T follicular helper cell (primary cell): ENCODE measurements at places on chromosomes 1 and 21.

- DNase-seq = no peak
These were observed 35.4 kb upstream of the APOBEC4 start for GRCh38 chr1:183688341-183689060.

DNA sequence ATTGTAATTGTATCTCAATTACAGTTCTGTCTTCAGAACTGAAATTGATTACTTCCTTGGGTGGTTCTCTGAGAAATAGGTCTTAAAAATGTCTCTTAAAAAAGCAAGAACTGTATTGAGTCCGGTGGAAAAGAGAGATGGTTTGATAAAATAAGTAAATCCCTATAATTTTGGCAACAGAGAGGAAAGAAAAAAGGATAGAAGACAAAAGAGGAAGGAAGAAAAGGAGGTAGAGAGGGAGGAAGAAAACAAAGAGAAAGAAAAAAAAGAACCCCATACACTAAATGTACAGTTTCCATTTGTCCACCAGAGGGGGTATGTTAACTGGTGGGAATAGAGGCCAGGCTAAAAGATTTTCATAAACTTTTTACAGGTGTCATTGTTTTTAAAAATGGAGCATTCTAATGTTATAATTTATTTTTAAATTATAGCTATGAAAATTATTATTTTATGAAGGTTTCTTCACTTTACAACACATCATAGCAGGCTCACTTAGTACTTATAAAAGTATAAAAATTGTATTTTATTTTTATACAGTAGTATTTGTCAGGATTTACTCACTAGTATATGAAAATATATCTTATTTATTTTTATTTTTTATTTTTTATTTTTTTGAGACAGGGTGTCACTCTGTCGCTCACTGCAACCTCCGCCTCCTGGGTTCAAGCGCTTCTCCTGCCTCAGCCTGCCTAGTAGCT, 2.1 kb upstream of the UBE2T start:
- no peak for DNase-seq

DNA sequence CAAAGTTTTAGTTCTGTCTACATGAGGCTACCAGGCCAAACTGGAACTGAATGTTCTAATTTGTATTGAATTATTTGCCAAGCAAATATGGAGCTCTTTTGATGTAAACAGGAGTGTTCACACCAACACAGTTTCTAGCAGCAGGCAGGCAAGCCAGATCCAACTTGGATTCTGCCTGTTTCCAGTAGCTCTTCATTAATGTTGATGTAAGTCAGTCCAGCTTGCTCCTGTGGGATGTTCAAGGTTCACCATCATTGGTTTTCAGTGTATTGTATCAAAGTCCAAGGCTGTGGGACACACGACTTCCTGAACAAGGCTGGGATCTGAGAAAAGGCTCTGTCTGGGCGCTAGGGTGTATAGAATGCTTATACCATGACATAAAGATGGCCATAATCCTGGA, 68.1 kb downstream of the PAPPA2 start:
- DNase-seq = no peak

DNA sequence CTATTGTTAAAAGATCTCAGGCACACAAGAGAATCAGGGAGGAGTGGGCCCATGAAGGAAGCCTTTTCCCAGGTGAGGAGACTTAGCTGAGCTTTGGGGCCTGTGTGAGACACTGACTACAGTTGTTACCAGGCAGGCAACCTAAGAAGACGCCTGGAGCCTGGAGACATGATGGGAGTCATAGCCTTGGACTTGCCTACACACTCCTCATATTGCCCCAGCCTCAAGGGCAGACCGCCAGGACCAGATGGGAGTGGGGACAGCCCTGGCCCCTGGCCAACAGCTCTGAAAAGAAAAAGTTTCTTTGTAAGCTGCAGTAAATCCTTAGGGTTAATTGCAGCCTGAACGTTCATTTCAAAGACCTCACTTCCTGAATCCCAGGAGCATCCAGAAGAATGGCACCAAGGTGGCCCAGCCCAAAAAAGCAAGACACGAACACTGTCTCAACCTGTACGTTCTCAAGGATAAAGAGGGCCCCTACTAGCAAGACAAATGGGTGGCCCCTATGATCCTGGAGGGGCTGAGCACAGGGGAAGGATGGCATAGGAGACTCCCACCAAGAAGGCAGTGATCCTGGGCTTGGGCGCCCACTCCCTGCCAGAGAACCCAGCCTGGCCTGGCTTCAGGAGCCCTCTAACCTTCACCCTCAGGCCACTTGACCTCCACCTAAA, 33.2 kb upstream of the BTG2 start:
- DNase-seq = no peak

DNA sequence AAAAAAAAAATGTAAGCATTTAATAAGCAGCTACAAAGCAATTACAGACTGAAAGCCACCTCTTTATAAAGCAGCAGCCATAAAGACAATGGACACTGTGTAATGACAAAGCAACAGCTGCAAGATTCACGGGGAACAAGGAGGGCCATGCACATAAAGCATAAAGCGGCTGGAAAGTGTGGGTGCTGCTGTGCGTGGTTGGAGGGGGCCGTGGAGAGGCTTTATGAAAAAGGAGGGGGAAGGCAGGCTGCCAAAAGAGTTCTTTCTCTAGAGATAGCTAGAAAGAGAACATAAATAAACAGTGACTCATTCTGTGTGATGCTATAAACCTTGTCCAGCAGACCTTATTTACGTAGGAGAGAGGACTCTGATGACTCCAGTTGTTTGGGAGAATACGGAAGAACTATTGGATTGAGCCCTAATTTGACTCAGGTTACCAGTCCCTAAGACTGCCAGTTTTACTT, 49.3 kb downstream of the ADAMTS1 start:
- DNase-seq = no peak

DNA sequence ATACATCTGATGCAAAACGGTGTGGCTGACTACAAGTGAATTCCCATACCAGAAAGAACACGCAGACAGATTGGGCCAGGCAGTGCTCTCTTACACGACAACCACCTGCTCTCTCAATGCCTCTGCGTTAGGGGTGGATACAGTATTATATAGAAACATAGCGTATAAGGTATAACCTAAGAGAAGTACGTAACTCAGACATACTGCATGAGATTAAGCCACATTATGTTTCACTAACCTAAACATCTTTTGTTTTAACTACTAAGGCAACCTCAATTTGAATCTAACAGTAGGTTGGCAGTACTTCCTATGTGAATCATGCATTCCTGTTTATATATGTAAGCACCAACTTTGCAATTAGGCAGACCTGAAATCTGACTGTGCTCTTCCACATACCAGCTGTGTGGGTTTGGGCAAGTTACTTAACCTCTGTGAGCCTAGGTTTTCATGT, 58.1 kb upstream of the COA6 start:
- DNase-seq = no peak

GRCh38 chr1:53308506-53308905, 19.4 kb downstream of the LRP8 start:
- no peak for DNase-seq

DNA sequence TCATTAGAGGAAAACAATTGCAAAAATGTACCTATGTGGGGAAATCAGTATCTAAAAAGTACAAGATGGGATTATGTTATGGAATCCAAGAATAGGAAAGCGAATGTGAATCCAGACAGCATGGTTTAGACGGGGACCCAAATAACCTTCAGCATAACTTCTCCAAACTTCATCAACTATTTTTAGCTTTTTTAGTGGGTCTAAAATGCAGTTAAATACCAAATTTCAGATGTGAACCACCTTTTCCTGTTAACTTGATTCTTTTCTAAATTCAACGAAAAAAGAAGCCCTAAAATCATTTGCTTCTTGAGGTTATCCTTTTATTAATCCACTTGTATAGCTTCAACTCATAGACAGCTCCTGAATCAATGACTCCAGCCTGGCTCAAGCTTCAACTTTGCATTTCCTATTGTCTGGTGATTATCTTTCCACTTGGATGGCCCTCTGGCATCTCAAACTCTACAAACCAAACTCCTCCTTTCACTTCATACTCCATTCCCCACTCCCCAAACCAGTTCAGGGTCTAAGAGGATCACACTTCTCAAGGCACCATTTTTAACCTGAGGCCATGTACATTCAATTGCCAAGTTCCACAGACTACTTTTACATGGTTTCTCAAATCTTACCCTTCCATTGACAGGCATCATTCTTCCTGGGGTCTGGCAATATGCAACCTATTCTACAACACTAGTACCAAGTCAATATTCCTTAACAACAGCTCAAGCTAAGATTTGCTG, 7.4 kb downstream of the ERRFI1 start:
- DNase-seq = no peak

GRCh38 chr1:119712342-119713038, 756 bp downstream of the PHGDH start:
- no peak for DNase-seq

GRCh38 chr1:151011154-151011850, 3.1 kb downstream of the PRUNE1 start:
- no peak for DNase-seq

DNA sequence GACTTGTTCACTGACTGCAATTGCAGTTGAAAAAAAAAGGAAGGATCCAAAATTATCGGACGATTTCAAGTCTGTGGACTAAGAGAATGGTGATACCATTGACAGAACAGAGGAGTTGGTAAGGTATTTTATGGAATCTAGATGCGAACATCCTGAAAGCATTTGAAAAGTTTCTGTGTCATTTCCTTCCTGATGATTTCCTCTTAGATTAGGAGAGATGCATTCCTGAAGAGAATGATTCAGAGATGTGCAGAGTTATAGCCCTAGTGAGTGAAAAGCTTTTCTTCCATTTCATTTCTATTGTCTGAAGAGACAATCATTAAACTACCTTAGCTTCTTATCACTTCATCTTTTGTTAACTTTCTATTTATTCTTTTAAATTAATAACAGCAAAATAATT, 200.0 kb downstream of the KCNK2 start:
- no peak for DNase-seq

DNA sequence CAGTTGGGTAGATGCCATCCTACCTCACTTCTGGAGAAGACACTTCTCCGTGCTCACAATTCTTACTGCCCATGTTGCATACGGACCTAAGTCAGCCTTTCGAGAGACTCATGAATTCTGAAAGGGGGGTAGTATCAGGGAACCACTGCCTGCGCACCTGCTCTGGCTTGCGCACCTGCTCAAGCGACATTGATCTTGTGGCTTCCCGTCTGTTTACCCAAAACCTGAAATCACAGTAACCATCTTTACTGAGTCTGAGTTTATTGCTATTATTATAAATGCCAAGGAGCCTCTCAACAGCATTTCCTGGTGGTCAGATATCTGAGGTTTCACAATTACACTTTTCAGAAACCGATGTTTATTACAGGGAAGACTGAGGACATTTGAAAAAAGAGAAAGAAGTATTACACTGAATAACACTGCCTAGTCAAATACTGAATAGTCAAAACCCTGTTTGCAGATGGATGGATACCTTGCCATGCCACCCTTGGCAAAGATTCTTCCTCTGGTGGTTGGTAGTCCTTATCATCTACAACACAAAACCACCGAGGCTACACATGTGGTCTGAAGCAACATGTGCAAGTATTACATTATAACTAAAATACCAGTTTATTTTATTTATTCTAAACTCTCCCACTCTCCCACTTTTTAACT, 208.7 kb downstream of the SIPA1L2 start:
- no peak for DNase-seq

DNA sequence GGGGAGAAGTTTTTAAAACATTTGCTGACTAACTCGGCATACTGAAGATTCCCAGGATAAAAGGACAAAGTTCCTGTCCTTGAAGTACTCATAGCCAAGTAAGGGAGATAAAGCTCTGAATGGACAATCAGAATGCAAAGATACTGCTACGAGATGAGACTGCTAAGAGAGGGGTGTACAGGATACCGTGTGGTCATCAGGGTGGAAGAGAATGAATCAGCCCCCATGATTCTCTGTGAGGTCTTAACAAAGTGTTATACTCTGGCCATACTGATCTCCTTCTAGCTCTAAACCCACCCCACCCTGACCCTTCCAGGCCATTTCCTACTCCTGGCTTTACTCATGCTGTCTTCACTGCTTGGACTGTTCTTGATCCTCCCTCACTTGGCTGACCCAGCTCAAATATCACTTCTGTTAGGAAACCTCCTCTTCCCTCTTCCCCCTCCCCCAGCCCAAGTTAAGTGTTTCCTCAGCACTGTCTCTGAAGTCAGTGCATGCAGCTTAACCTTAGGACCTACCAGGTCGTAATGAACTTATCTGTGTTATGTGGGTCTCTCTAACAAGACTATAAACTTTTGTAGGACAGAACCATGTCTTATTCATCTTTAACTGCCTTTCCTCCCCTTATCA, 15.8 kb upstream of the MAGOH start:
- DNase-seq = no peak

- DNase-seq = no peak
These were observed 52.7 kb downstream of the TRMT1L start for GRCh38 chr1:185104083-185104482.

DNA sequence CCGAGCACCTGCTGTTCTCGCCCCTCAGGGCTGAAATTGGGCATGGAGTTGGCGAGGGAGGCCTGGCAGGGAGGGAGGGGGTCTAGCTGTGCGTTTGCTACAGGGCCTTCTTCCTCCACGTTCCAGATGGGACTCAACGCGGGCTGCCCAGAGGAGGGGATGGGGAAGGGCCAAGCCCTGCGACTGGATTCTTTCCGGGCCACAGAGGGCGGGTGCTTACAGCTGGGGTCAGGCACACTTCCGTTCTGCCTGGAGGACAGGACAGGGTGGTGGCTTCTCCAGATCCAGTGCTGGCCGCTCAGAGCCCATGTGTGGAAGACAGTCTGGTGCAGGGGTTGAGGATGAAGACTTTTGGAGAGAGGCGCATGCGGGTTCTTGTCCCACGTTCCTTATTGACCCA, 90.0 kb downstream of the EDEM3 start:
- DNase-seq = no peak

DNA sequence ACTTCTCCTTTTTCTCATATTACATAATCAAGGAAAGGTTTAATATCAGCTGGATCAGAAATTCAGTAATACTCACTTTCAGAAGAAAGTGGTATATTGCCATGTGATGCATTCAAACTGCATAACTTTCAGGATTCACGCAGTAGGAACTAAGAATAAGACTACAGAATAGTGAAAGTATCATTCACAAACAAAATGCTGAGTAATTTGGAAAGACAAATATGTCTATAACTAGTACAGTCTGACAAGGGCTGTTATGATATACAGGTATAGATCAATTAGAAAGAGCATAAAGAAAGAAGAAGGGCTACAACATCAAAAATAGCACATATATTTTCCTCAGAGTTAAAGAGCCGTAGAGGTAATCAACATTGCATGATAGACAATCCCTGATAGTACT, 871.5 kb upstream of the TMPRSS15 start:
- no peak for DNase-seq

DNA sequence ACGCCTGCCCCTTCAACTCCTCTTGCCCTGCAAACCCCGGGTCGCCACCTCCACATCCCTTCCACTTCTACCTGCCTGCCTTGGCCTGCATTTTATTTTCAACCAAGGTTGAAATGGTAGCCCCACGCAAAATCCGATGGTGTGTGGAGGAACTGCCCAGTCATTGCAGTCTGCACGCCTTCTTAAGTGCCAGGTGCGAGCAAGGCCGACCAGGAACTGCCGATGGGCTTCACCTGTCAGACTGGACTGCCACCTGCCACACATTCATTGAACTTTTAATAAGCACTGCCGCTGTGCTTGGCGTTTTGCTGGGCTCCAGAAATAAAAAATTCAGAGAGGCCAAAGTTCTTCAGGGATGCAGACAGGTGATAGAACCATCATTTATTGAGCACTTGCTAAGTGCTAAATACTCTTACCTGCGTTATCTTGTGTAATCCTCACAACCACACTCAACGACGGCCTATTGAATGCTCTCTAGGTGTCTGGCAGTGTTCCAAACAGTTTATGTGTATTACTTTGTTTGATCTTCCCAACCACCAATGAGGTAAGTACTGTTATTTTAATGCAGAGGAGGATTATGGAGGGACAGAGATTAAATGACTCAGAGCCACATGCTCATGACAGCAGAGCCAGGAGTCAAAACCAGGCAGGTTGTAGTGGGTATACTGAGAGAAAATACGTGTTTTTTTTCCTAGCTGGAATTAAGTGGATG, 36.2 kb downstream of the CACHD1 start:
- no peak for DNase-seq
